ENCODE measurements at places on chromosomes 2 and 18. TPM values are rescaled to one million over a fixed set of nuclear protein-coding genes. Genes with fewer than 3 reads are reported as not detected.
A peak's percentile ranks its signal among the peaks of the same experiment; 100 is the strongest.

HDLBP gene
- 259 TPM for total RNA-seq

FAM228A gene
- total RNA-seq: 0.05 TPM

NEU2 gene
- not detected for total RNA-seq

NTSR2 gene
- not detected for total RNA-seq

IGFBP5 gene
- total RNA-seq: 43.4 TPM

RAB6C gene
- not detected for total RNA-seq

ZC3H6 gene
- 3.7 TPM for total RNA-seq

PDCD1 gene
- 0.25 TPM for total RNA-seq

UGT1A3 gene
- not detected for total RNA-seq

ST6GAL2 gene
- 3.6 TPM for total RNA-seq

SH3RF3 gene
- 1.0 TPM for total RNA-seq

KIAA2012 gene
- total RNA-seq: under 0.01 TPM

KHK gene
- total RNA-seq: 26.1 TPM

PPP1R1C gene
- total RNA-seq: 16.9 TPM

- DNase-seq: no peak
- H3K27ac ChIP-seq: no peak overlapping the region
- no peaks in the 10 kb centered on the region for H3K27me3 ChIP-seq
- H3K4me1 ChIP-seq: no peaks in the 10 kb centered on the region
- no peak overlapping the region for H3K4me3 ChIP-seq
Observed at GRCh38 chr2:228646061-228646460, 464.6 kb upstream of the SPHKAP start.

- H3K27me3 ChIP-seq: no peaks in the 10 kb centered on the region
- no peak for DNase-seq
- H3K4me3 ChIP-seq: no peak overlapping the region
- H3K27ac ChIP-seq: no peak overlapping the region
- no peaks in the 10 kb centered on the region for H3K4me1 ChIP-seq
- no peaks in the 10 kb centered on the region for H3K36me3 ChIP-seq
Observed at GRCh38 chr2:121235542-121235941, 49.5 kb downstream of the TFCP2L1 start.

DNA sequence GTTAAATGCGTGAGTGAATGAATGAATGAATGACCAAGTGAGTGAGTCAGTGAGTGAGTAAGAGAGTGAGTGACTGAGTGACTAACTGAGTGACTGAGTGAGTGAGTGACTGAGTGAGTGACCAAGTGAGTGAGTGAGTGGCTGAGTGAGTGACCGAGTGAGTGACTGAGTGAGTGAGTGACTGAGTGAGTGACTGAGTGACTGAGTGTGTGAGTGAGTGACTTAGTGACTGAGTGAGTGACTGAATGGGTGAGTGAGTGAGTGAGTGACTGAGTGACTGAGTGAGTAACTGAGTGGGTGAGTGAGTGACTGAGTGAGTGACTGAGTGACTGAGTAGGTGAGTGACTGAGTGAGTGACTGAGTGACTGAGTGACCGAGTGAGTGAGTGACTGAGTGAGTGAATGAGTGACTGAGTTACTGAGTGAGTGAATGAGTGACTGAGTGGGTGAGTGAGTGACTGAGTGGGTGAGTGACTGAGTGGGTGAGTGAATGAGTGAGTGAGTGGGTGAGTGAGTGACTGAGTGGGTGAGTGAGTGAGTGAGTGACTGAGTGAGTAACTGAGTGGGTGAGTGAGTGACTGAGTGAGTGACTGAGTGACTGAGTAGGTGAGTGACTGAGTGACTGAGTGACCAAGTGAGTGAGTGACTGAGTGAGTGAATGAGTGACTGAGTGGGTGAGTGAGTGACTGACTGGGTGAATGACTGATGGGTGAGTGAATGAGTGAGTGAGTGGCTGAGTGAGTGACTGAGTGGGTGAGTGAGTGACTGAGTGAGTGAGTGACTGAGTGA lies 11.3 kb downstream of the MAL start:
- DNase-seq: no peak
- H3K27ac ChIP-seq: no peak overlapping the region
- no peaks in the 10 kb centered on the region for H3K4me1 ChIP-seq
- no peaks in the 10 kb centered on the region for H3K27me3 ChIP-seq
- no peaks in the 10 kb centered on the region for H3K36me3 ChIP-seq

- H3K27me3 ChIP-seq: peaks cover 11% of the 10 kb centered on the region
- no peak overlapping the region for H3K27ac ChIP-seq
- H3K4me1 ChIP-seq: peaks cover 6% of the 10 kb centered on the region
- no peak overlapping the region for H3K4me3 ChIP-seq
Observed at GRCh38 chr2:176158855-176159662, 2.0 kb downstream of the HOXD3 start.

GRCh38 chr2:161424891-161425727 lies 9.0 kb downstream of the TBR1 start:
- DNase-seq: no peak
- no peak overlapping the region for H3K4me3 ChIP-seq
- peaks cover 47% of the 10 kb centered on the region for H3K27me3 ChIP-seq
- peaks cover 10% of the 10 kb centered on the region for H3K4me1 ChIP-seq
- no peak overlapping the region for H3K27ac ChIP-seq

DNA sequence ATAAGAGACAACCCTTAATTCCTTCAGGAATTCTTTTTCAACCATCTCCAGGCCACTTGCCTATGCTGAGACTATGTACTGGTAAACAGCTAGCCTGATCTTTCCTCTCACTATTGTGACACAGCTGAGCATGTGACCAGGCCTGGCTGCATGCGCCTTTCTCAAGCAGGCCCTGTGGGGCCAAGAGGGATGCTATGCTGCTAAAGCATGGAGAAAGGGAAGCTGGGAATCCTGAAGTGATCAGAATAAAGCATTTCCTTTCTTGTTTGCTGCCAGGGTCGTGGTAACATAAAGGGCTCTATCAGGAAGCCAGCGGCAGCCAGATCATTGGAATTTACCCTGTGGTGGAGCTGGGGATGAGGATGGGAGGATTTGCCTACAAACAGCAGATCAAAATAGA lies 29.8 kb upstream of the LCLAT1 start:
- no peaks in the 10 kb centered on the region for H3K27me3 ChIP-seq
- no peak overlapping the region for H3K27ac ChIP-seq
- no peaks in the 10 kb centered on the region for H3K36me3 ChIP-seq
- no peaks in the 10 kb centered on the region for H3K4me1 ChIP-seq

DNA sequence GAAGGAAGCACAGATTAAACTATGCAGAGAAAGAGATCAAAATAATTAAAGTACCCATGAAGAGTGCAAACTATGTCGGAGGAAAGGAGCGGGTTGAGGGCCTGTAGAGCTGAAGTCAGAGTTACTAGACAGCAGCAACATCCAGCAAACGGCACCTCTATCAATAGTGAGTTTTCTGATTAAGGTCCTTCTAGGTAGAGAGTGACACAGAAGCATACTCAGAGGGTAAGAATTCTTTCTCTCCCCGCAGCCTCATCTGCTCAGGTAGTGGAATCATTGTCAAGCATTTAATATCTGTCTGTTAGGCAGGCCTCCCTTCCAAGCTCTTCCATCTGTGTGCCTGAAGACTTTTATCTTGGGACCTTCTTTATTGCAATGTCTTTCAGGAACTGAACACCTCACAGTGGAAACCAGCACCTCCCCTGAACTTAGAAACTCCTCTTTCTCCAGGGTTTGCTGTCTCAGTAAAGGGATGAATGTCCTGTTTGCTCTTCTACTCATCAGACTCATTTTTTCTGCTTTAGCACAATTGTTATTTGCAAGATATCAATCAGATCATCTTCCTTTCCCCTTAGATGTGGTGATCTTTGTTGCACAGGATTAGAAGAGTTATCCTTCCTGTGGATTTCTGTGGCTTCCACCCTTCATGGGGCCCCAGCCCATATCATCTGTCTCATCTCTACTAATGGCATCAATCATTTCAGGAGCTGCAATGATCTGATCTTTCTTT lies 28.8 kb downstream of the SP140 start:
- no peak overlapping the region for H3K4me3 ChIP-seq
- no peaks in the 10 kb centered on the region for H3K4me1 ChIP-seq
- H3K27ac ChIP-seq: no peak overlapping the region
- DNase-seq: no peak

GRCh38 chr2:116754381-116755101 lies 1060.0 kb upstream of the DDX18 start:
- H3K27me3 ChIP-seq: no peaks in the 10 kb centered on the region
- H3K4me3 ChIP-seq: no peak overlapping the region
- H3K27ac ChIP-seq: no peak overlapping the region
- DNase-seq: no peak
- H3K36me3 ChIP-seq: no peaks in the 10 kb centered on the region

GRCh38 chr2:31428001-31428418 lies 13.5 kb upstream of the XDH start:
- no peak overlapping the region for H3K4me3 ChIP-seq
- H3K27me3 ChIP-seq: no peaks in the 10 kb centered on the region
- H3K4me1 ChIP-seq: no peaks in the 10 kb centered on the region
- no peaks in the 10 kb centered on the region for H3K36me3 ChIP-seq

DNA sequence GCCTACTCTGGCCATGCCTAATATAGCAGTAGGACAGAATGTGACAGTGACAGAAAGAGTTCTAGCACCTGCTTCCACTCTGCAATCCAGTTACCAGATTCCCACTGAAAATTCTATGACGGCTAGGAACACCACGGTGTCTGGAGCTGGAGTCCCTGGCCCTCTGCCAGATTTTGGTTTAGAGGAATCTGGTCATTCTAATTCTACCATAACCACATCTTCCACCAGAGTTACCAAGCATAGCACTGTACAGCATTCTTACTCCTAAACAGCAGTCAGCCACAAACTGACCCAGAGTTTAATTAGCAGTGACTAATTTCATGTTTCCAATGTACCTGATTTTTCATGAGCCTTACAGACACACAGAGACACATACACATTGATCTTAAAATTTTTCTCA lies 45.2 kb upstream of the TTR start:
- peaks cover under 1% of the 10 kb centered on the region for H3K4me1 ChIP-seq
- H3K27me3 ChIP-seq: no peaks in the 10 kb centered on the region
- peaks cover 3% of the 10 kb centered on the region for H3K36me3 ChIP-seq
- no peak overlapping the region for H3K27ac ChIP-seq

GRCh38 chr2:28338046-28338817 lies 54.4 kb upstream of the FOSL2 start:
- H3K4me3 ChIP-seq: no peak overlapping the region
- no peak for DNase-seq
- H3K27me3 ChIP-seq: no peaks in the 10 kb centered on the region
- H3K27ac ChIP-seq: peak overlapping the region; percentile 68
- no peaks in the 10 kb centered on the region for H3K36me3 ChIP-seq
- H3K4me1 ChIP-seq: peaks cover 26% of the 10 kb centered on the region

DNA sequence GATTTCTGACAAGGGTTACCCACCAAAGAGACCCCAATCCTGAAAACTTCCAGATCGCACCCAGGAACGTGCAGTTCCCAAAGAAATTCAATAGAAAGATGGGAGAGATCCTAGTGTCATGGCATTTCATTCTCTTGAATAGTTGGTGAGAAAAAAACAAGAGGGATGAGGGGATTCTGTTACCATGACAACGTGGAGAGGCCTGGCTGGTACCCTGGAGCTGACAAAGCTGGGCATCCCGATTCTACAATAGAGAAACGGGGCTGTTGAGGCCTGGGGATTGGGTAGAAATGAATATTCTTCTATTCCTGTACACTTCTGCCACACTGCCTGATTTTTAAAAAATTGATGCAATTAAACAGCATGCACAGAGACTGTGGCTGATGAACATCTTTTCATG lies 41.0 kb downstream of the POLE4 start:
- H3K4me3 ChIP-seq: no peak overlapping the region
- peaks cover 4% of the 10 kb centered on the region for H3K4me1 ChIP-seq
- H3K27me3 ChIP-seq: no peaks in the 10 kb centered on the region
- H3K36me3 ChIP-seq: no peaks in the 10 kb centered on the region
- DNase-seq: no peak
- H3K27ac ChIP-seq: no peak overlapping the region

GRCh38 chr2:3253913-3254441 lies 123.6 kb downstream of the EIPR1 start:
- no peak overlapping the region for H3K27ac ChIP-seq
- H3K27me3 ChIP-seq: no peaks in the 10 kb centered on the region
- H3K4me3 ChIP-seq: no peak overlapping the region
- no peak for DNase-seq

DNA sequence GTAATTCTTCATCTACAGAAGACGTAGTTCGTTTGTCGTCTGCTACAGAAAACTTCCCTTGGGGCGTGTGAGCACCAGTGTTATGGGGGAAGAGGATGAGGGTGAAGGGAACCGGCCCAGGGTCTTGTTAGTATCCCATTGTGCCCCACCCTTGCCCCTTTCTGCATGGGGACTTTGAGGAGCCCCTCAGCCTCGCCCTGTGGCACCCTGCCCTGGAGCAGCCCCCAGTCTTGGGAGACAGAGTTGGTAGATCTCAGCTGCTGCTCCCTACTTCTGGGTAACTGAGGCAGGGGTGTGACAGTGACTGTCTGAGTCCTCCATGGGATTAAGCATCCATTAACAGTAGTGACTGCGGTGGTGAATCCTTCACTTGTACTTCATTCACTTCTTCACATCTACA lies 50.1 kb downstream of the RNF144A start:
- H3K27me3 ChIP-seq: no peaks in the 10 kb centered on the region
- no peak overlapping the region for H3K27ac ChIP-seq
- no peaks in the 10 kb centered on the region for H3K4me1 ChIP-seq
- H3K36me3 ChIP-seq: no peaks in the 10 kb centered on the region

DNA sequence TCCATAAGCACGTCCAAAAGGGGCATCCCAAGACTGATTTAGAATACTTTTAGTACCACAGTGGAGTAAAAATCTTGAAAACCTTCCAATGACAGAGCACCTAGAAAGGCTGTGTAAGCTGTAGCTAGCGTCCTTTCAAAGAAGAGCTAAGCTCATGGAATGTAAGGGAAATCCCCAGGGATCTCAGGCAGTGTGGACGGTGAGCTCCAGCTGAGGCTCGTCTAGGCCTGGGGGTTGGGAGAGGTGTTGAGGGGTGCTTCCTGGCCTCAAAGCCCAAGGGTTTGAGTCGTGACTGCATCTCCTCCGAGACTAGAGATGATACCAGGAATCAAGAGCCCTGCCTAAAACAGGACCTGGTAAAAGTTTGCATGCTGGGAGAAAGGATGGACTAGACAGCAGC lies 7.6 kb downstream of the CTIF start:
- no peak overlapping the region for H3K4me3 ChIP-seq
- DNase-seq: no peak
- no peaks in the 10 kb centered on the region for H3K27me3 ChIP-seq
- H3K4me1 ChIP-seq: peaks cover 15% of the 10 kb centered on the region

DNA sequence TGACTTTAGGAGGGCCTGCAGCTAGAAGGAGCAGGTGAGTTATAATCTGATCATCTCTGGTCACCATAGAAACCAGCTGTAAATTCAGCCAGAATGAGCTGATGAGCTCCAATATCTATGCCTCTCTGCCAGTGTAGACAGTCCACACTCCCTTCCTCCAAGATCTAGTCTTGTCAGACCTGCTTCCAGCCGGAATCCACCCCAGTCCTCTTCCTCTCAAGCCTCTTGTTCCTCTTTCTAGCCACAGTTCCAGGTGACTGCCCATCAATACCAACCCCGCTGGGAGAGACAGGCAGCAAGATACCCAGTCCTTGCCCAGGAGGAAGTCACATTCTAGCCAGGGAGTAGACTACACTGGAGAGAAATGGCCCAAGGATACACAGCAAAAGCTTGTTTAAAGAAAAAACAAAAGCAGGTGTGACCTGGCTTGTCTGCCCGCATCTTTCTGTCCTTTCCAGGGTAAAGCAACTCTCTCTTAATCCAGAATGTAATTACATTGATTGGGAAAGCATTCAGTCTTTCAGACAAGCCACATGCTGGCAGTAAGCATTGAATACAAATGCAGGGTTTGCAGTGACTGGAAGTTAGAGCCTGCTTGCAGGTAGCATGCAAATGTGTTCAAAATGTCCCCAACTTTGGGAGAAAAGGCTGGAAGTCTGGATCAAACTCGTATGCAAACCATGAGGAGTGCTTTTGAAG lies 9.0 kb upstream of the SLC35F6 start:
- no peaks in the 10 kb centered on the region for H3K27me3 ChIP-seq
- no peaks in the 10 kb centered on the region for H3K4me1 ChIP-seq
- no peak overlapping the region for H3K4me3 ChIP-seq
- no peaks in the 10 kb centered on the region for H3K36me3 ChIP-seq
- H3K27ac ChIP-seq: no peak overlapping the region
- DNase-seq: no peak

Measured in liver (tissue), 10 donors.